Motor neuron (in vitro differentiated cells): ENCODE measurements at places on chromosomes 2 and 18. TPM values are rescaled to one million over a fixed set of nuclear protein-coding genes. Genes with fewer than 3 reads are reported as not detected.

- no peak for ATAC-seq
Observed at GRCh38 chr2:200600549-200601225, 14.9 kb downstream of the AOX1 start.

DNA sequence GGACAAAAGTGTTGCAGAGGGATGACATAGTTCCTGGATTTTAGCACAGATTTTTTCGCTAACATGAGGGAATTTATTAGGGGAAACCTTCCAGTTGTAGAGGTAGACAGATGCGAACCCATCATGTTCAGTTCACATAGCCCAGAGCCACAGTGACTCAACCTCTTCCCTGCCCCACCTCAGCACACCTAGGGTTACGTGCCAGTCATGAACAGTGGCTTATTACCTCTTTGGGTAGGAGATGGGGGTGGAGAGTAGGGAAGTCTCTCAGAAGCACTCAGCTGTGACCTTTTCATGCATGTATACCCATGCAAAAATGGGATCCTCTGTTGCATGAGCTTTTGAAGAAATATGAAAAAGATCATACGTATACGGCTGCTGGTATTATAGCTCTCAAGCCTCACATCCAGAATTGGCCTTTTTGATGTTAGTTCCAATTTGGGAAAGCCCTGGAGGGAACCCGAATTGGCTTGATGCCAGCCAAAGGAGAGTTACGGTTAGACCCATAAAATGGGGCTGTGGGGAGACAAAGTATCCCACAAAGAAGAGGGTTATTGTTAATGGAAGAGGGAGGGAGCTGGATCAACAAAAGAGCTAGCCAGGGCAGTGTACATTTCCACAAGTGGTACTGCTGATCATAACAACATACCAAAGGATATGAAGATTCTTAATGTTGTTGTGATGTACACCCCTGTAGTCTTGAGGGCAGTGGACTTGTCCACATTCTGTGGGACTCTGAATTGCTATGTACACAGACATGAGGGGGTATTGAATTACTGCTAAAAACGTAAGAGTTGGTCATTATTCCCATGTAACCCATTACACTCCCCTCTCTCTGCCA lies 4.9 kb downstream of the TANC1 start:
- ATAC-seq, result no peak

DNA sequence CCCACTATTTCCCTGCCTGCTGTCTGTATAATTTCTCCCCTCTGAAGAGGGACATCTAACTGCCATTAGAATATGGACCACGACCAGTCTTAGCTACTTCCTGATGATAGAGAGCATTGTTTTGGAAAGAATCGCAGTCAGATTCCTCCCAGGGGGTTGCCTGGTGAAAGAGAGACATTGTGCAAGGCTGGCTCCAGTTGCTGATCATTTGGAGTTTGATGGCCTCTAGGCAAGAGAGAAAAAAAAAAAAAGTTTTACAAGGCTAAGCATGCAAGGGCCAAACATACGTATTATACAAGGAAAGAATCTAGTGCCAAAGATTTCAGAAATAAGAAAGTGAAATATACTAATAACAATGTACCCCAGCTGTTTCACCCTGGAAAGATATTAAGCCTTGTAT lies 182.2 kb downstream of the CMPK2 start:
- ATAC-seq, result no peak

The TUBA4A gene
- total RNA-seq, result 2.3 and 6.9 TPM in 2 replicates

The LRATD1 gene
- total RNA-seq, result 15.9 and 16.1 TPM in 2 replicates
